ENCODE measurements at places on chromosomes 1 and 21.
A peak's percentile ranks its signal among the peaks of the same experiment; 100 is the strongest.

DNA sequence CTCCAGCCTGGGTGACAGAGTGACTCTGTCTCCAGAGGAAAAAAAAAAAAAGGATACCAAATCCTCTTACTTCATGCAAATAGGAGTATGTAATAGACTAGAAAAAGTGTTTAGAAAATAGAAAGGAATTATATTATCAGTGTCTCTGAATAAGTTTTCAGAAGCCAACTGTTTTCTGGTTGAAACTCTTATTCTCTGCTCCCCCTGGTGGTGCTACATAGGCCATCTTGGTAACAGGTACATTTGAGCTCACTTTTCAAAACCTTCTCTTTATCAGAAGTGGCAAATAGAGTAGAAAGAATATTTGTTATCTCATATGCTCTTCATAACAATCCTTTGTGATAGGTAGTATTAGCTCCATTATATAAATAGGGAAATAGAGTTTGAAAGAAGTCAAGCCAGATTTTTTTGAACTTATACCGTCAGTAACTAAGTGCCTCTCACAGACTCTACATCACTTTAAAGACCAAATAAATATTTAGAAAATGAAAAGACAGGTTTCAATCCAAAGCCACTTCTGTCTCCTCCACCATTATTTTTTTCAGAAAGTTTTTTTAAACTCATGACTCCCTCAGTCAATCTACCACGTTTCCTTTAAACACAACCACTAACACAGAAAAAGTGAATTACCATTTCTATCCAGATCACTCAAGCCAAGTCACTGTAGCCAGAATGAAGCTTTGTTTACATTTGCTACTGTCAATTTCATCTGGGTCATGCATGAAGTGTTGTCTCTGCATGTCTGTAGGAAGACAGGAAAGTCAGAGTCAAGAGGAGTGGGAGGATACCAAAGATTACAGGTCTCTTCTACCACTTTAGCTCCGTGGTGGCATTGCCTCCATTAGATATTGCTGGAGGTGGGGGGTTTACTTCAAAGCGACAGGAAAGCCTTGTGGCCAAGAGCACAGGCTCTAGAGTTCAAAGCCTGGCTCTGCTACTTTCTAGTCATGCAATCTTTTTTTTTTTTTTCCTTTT is 45.6 kb downstream of the IL23R start:
- DNase-seq = peak; percentile 39

- no peak for DNase-seq
These were observed 1.5 kb downstream of the HCN3 start for GRCh38 chr1:155278689-155279160.

DNA sequence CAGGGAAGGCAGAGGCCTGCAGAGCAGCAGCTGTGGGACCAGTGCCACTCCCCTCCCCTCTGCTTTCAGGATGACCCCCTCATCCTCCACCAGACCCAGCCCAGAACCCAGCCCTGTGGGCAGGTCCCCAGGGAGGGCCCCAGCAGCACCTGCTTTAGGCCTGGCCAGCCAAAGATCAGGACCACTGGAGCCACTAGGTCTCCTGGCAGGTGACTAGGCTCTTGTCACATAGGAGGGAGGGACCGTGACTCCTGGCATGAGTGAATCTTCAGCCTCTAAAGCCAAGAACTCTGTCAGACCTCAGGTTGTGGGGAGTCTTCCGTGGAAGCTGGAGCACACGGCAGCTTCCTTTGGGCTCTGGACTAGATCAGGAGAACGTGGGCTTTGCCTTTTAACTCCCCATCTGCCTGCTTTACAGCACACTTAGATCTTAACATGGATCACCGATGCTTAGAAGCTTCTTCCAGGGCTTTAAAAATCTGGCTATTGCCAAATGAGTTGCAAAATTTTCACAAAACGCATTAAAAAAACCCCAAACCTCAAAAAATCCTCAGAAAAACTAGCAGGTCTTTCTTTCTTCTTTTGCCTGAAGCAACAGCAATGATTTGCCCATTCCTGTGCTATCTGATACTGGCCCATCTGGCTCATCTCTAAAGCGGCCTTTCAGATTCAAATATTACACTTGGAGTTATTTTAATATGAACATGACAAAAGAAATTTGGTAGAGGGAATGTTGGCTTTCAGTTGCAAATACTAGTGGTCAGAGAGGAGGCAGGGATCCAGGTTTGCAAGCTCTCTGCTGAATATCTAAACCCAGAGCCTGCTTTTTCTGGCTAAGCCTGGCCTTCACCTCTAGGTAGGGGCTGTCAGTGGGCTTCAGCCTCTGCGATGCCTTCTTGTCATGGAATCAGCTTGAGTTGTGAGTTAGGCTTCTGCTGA is 235.2 kb downstream of the SDCCAG8 start:
- DNase-seq = no peak

DNA sequence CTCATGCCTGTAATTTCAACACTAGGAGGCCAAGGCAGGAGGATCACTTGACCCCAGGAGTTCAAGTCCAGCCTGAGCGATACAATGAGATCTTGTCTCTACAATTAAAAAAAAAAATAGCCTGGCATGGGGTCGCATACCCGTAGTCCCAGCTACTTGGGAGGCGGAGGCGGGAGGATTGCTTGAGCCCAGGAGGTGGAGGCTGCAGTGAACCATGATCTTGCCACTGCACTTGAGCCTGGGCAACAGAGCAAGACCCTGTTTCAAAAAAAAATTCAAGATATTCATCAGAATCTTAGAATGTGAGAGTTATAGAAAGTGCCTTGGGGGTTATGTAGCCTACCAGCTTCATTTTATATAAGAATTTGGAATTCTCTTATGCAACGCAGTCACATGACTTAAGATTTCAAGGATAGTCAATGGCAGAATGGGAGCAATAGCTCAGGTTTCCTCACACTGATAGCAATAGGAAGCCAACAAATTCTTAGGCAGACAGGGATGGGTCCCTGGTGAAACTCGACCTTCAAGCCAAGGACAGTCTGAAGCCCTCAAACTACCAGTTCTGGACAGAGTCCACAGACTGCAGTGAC is 462.5 kb downstream of the SETD4 start:
- no peak for DNase-seq

DNA sequence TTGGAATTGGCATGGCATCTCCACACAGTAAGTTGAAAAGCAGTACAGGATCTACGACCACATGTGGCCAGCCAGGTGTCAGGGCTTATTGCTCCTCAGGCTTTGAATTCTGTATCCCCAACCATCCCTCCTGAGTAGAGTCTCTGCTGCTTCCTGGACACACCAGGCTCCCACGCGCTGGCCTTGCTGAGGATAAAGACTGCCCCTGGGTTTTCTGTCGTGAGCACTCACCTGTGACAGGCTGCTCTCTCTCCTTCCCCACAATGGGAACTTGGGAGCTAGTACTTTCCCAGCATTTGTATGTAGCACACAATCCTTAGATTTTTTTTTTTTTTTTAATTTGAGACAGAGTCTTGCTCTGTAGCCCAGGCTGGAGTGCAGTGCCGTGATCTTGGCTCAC is 33.6 kb downstream of the PBX1 start:
- DNase-seq = no peak

DNA sequence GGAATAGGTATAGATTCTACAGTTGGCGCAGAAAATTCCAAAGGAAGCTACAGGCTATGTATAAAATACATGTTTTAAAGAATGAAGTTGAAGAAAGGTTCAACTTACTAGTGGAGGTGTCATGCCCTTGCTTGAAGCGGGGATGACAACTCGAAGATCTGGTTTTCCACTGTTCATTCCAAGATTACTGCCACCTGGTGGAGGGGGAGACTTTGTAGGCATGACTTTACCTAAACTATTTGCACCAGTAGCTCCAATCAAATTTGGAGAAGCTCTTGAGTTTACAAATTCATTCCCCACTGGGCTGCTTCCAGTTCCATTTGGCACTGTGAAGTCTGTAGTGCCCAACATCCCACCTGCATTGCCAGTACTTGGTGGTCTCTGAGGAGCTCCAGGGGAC is 81.7 kb downstream of the AXDND1 start:
- no peak for DNase-seq

DNA sequence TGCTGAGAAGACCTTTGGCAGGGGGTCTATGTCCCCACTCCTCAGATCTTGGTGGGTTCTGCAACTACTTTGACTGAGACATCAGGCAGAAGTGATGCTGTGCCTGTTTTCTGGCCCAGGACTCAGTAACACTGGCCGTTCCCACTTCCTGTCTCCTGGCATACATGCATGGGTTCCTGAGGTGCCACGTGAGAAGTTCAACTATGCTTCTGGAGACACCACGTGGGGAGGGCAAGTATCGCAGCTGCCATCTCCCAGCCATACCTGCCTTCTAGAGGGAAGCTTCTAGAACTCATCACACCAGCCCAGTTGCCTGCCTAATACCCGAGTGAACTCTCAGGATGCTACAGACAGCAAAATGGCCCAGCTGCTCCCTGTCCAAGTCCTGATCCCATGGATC is 65.8 kb downstream of the TRABD2B start:
- no peak for DNase-seq

- DNase-seq = no peak
These were observed 687 bp downstream of the PRKAB2 start for GRCh38 chr1:147171399-147172167.

DNA sequence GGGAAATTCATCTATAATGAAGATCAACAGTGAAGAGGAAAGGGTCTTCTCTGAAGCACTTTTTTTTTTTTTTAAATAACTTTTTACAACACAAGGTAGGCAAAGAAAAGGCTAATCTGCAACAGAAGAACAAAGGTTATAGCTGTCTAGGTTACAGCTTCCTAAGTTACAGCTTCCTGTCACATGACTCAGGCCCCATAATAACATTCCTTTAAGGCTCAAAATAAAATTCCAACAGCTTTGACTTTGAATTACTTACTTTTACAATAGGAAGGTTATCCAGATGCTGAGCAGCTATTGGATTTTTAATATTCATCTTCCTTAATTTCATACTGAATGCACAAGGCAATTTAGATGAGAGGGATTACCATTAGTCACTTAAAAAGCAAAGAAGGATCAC is 40.4 kb upstream of the TMEM61 start:
- no peak for DNase-seq

DNA sequence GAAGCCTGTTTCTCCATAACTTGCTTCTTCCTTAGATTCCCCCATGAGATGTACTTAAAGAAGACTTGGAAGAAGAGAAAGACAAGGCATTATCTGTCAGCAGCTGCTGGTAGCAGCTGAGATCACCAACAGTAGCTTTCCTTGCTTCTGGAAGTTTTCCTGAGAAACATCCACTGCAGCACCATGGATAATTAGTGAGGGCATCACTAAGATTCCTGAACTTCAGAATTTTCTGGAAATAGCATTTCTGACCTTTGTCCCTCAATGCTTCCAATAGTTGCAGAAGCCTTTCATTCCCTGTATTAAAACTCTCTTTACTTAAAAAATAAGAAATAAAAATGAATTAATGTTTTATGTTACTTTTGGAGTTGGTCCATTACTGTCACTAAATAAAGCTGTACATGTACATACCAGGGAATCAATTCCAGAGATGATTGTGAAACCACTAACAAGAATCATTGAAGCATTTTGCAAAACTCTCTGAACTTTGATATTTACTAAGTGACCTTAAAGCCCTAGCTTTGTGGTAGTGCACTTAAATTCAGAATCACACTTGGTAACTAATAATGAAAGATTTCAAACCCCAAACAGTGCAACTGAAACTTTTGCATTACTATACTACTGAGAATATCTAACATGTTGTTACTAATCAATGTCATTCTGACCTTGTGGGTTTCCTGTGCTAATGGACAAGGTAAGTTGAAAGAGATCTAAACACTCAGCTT is at the start of gene CFHR4:
Gene CFHR4, plus strand, starts transcription at position 538 of the 725 bp plus-strand sequence. Its CDS starts 99 bp downstream, at position 637.
- no peak for DNase-seq

DNA sequence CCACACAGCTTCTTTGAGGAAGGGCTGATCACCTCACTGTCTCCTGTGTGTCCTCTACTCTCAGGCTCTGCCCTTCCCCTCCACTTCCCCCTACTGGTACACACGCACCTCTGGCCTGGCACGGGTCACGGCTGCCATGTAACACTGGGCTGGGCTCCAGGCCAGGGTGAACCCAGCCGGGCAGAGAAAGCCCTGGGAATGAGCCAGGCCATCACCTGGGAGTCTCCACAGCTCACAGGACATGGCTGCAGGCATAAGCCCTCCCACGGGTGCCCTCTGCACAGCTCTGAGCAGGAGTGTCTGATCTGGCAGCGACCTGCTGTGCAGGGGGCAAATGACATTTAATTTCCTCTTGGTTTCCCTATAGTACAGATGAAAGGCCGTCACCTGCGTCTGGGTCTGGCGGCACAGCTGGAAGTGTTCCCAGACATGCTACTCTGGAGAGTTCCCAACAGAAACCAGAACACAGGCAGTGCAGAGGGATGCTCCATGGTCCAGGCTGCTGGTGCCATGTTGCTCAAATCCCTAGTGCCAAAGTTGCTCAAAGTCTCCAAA is 61.2 kb downstream of the ERI3 start:
- DNase-seq = no peak

DNA sequence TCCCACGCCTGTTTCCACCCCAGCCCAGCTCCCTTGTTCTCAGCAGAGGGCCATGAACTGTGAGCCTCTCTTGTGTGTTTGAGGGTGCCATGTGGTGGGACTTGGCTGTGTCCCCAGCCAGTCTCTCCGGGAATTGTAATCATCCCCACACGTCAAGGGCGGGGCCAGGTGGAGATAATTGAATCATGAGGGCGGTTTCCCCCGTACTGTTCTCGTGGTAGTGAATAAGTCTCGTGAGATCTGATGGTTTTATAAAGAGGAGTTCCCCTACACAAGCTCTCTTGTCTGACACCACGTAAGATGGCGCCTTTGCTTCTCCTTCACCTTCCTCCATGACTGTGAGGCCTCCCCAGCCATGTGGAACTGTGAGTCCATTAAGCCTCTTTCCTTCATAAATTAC is 57.2 kb upstream of the COL6A2 start:
- DNase-seq = no peak

GRCh38 chr1:199811163-199811562 is 216.3 kb upstream of the NR5A2 start:
- DNase-seq = no peak

GRCh38 chr21:43328185-43328957 is 98.6 kb downstream of the SIK1 start:
- no peak for DNase-seq

DNA sequence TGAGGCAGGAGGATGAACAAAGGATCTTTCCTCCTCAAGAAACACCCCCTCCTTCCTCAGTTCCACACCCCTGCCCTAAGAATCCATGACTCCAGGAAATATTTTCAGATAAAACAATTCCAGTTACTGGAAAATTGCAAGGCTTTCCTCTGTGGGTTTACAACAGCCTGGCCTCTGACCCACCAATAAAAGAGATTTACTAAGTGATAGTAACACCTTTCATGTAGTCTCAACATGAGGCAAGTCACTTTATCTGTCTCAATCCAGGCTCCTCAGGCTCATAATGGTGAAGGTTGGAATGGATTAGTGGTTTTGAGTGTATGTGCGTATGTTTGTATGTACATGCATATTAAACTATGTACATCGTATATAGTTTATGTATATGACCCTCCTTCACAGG is 71.4 kb upstream of the PPP2R5A start:
- DNase-seq = no peak

- DNase-seq = no peak
These were observed 228.3 kb downstream of the SLC35F3 start for GRCh38 chr1:234132795-234133194.

- DNase-seq = peak; percentile 93
These were observed at the start of gene EIF2D for GRCh38 chr1:206612129-206612876. Gene EIF2D (minus strand): TSS chr1:206612465. CDS start chr1:206612342, 123 bp downstream.
